DND-41 (cell line): ENCODE measurements at places on chromosomes 16 and 17.

GRCh38 chr16:80989801-80990200 is 16.9 kb downstream of the CMC2 start:
- DNase-seq, result no peak

- DNase-seq, result no peak
Measured at GRCh38 chr16:10776280-10776679, 32.6 kb downstream of the NUBP1 start.

- no peak for DNase-seq
Measured at GRCh38 chr16:80656711-80657150, 115.9 kb downstream of the DYNLRB2 start.

GRCh38 chr17:36705283-36705795 is 104.0 kb downstream of the MRM1 start:
- no peak for DNase-seq

DNA sequence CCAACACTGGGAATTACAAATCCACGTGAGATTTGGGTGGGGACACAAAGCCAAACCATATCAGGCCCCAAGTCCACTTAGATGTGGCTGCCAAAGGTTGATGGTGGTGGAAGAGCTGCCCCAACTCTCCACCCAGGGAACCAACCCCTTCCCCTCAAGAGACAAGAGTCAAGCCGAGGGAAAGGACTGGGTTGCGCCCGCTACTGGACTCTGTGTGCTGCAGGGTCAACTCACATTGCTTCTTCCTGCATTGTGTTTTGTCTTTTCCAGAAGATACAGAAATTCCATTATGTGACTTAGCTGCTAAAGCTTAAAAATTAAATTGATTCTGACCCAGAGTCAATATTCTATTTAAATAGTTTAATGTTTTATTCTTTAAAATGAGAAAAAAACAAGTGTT is 58.5 kb downstream of the ADAMTS18 start:
- DNase-seq, result no peak

GRCh38 chr16:75100603-75100990 is 16.0 kb downstream of the LDHD start:
- DNase-seq, result no peak

GRCh38 chr17:37698132-37698910 is 46.5 kb downstream of the HNF1B start:
- DNase-seq, result no peak

- no peak for DNase-seq
Measured at GRCh38 chr17:63693411-63694113, 6.4 kb downstream of the LIMD2 start.

DNA sequence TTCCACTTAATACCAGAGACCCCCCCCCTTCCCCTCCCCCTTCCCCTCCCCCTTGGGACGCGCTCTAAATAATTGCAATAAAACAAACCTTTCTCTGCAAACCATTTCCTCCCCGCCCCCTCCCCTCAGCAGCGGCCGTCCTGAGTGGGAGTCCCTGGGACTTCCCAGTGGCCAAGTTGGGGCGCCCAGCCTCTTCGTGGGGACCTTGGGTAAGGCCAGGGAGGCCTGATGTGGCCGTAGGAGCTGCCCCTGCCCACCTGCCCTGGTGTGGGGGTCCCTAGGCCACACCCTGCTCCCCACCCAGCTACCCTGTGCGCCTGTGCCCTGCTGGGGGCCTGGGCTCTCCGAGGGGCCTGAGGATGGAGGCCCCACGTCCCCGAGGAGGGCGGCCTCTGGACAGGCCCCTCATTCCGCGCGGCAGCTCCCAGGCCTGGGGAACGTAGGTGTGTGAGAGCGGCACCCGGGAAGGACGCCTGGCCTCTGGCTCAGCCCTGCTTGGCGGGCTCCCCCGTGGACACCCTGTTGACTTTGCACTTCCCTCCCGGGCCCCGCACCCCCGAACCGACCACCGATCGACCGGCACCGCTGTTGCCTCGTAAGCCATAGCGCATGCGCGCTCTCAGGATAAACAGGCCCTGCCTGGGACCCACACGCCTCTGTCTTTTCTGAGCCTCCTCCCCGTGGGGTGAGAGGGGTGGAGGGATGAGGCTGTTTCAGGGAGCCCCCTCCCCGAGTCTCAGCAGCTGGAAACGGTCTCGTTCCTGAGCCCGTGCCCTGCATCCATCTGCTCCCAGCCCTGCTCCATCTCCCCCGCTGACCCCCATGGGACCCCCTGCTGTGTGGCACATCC is 9.0 kb downstream of the NTHL1 start:
- no peak for DNase-seq

DNA sequence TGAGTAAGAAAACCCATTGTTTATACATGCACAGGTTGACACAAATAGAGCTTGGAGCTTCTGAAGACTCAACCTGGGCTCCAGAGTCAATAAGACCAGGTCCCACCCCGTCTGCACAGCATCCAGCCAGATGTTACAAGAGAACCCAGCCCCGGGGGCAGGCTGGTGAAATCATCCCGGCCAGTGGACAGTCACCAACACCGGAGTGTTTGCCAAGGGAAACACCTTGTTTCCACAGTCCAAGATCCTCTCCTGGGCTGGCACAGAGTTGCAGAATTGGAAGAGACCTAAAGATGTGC is 90.3 kb downstream of the RAB11FIP4 start:
- DNase-seq, result no peak

DNA sequence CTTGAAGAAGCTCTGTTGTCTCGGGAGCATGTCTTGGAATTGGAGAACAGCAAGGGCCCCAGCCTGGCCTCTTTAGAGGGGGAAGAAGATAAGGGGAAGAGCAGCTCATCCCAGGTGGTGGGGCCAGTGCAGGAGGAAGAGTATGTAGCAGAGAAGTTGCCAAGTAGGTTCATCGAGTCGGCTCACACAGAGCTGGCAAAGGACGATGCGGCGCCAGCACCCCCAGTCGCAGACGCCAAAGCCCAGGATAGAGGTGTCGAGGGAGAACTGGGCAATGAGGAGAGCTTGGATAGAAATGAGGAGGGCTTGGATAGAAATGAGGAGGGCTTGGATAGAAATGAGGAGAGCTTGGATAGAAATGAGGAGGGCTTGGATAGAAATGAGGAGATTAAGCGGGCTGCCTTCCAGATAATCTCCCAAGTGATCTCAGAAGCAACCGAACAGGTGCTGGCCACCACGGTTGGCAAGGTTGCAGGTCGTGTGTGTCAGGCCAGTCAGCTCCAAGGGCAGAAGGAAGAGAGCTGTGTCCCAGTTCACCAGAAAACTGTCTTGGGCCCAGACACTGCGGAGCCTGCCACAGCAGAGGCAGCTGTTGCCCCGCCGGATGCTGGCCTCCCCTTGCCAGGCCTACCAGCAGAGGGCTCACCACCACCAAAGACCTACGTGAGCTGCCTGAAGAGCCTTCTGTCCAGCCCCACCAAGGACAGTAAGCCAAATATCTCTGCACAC is 21.2 kb downstream of the AKAP1 start:
- no peak for DNase-seq

DNA sequence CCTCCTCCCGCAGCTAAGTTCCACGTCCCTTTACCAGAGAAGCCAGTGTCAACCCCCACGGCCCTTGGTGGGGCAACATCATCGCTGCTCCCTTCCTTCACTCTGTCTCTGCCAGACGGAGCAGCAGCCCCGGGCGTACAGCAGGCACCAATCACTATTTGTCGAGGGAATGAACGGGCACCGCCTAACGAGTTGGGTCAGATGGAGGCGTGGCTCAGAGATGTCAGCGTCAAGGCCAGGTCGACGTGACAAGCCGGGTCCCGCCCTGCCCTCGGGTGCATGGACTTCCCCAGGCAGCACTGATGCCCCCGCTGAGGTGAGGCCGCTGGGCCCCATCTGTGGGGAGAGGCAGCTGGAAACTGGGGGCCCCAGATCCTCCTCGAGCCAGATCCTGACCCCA is 50.0 kb downstream of the CBFA2T3 start:
- no peak for DNase-seq

- no peak for DNase-seq
Measured at GRCh38 chr17:62987136-62987535, 21.1 kb downstream of the TANC2 start.

DNA sequence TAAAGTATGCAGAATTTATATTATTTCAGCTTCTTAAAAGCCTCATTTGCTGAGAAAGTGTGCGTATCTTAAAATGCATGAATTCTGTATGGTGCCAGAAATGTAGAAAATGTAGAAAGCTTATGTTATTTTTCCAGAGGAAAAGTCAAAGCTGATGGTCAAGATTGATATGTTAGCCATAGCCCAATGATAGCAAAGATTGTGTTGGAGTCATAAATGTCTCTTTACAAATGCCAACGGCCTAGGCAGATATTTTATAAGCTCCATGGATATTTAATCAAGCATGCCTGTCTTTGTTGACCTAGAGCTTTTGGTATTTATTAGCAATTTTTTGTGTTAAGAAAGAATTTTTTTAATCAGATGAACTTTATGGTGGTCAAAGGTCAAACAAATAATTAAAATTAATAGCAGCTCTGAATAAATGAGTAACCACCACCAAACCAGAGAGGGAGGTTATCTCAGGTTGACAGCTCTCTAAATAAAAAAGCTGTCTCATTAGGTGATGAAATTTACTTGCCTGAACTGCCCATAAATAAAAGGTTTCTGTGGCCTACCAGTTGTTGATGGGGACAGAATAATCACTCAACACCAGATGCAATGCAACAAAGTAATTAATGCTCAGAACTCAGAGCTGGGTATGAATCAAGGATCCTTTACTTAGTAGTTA is 28.5 kb downstream of the CLEC3A start:
- no peak for DNase-seq

- DNase-seq, result no peak
Measured at GRCh38 chr17:82449883-82450356, 632 bp downstream of the CYBC1 start.

GRCh38 chr17:76740329-76741118 is 2.6 kb downstream of the MFSD11 start:
- DNase-seq, result no peak
